NT2/D1 (cell line): ENCODE measurements at places on chromosomes 2 and 18.

- DNase-seq = no peak
Measured at GRCh38 chr2:197883354-197884032, 79.1 kb downstream of the PLCL1 start.

- DNase-seq = no peak
Measured at GRCh38 chr2:169796441-169796840, 2.2 kb upstream of the SSB start.

GRCh38 chr18:77069931-77070330, 62.7 kb downstream of the MBP start:
- no peak for DNase-seq

GRCh38 chr18:69954719-69955480, 7.2 kb upstream of the CD226 start:
- no peak for DNase-seq

GRCh38 chr2:34848691-34849090, 1249.6 kb upstream of the FAM98A start:
- no peak for DNase-seq

GRCh38 chr18:5238371-5238976, 41.4 kb upstream of the AKAIN1 start:
- no peak for DNase-seq

GRCh38 chr2:27078267-27079194, at the start of gene EMILIN1:
EMILIN1 (plus strand) TSS chr2:27078615; CDS start chr2:27079066, 451 bp downstream.
- no peak for DNase-seq

DNA sequence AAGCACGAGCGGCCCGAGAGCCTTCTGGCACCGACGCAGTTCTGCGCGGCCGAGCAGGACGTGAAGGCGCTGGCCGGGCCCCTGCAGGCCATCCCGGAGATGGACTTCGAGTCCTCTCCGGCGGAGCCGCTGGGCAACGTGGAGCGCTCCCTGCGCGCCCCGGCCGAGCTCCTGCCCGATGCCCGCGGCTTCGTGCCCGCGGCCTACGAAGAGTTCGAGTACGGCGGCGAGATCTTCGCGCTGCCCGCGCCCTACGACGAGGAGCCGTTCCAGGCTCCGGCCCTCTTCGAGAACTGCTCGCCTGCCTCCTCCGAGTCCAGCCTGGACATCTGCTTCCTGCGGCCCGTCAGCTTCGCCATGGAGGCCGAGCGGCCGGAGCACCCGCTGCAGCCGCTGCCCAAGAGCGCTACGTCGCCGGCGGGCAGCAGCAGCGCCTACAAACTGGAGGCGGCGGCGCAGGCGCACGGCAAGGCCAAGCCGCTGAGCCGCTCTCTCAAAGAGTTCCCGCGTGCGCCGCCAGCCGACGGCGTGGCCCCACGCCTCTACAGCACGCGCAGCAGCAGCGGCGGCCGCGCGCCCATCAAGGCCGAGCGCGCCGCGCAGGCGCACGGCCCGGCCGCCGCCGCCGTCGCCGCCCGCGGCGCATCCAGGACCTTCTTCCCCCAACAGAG, 70.4 kb downstream of the ARHGEF33 start:
- no peak for DNase-seq

DNA sequence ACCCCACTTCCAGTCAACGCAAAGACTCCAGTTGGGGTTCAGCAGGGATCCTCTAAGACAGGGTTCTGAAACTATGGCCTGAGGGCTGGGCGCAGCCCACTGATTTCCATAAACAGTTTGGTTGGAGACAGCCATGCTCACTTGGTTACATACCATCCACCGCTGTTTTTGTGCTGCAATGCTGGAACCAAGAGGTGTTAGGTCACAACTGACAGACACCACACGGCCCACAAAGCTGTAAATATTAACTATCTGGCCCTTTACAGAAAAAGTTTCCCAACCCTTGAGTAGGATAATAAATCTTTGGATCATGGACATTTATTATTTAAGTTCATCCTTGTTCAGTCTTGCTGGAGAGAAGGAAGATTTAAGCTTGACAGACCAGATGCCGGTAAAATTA, 8.4 kb upstream of the CD226 start:
- no peak for DNase-seq

DNA sequence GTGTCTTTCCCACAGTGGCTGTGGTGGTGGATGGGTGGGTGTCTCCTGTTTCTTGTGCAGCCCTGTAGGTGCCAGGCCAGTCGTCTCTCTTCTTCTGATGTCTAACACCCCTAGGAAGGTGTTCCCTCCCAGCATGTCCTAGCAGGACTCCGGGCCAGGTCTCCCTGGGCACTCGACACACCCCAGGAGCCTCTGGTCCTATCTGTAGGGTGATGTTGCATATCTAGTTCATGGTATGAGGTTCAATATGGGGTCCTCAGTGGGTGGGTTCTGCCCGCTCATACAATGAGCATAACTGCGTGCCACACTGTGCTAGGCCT, 14.4 kb downstream of the NGEF start:
- no peak for DNase-seq

DNA sequence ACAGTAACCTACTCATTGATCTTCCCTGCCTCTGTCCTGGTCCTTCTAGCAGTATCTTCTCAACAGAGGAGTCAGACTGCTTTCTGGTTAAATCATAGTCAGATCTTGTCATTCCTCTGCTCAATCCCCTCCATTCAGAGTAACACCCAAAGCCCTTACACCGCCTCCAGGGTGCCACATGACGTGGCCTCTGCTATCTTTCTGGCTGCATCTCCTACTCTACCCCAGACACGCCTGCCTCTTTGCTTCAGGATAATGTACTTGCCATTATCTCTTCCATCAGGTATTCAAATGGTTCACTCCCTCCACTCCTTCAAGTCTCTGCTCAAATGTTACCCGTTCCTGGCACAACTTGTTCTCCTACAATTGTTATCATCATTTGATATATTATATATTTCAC, 36.3 kb upstream of the ACVR2A start:
- DNase-seq = no peak

- no peak for DNase-seq
Measured at GRCh38 chr2:11697103-11697871, 27.3 kb upstream of the NTSR2 start.

DNA sequence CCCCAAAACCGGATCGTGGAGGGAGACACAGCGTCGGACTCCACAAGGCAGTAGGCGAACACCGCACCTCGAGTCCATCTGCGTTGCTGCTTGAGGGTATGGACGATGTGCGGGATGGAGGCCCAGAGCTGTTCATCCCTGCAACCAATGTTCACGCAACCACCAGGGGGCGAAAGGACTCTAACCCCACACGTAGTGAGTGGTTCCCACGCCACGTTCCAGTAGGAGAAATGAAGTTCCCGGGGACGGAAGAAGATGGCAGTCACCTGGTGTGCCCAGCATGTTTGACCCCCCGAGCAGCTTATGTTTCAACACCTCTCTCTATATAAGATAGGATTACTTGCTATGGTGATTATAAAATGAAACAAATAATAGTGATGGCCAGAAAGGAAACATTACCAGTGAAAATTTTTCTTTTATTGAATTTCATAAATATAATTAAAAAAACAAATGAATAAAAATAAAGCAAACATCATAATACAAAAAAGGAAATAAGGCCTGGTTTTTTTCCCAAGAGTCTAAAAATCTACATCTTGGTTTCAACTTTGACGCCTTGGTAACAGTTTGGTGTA, 184.3 kb downstream of the SH3BP4 start:
- peak; percentile 87 for DNase-seq

DNA sequence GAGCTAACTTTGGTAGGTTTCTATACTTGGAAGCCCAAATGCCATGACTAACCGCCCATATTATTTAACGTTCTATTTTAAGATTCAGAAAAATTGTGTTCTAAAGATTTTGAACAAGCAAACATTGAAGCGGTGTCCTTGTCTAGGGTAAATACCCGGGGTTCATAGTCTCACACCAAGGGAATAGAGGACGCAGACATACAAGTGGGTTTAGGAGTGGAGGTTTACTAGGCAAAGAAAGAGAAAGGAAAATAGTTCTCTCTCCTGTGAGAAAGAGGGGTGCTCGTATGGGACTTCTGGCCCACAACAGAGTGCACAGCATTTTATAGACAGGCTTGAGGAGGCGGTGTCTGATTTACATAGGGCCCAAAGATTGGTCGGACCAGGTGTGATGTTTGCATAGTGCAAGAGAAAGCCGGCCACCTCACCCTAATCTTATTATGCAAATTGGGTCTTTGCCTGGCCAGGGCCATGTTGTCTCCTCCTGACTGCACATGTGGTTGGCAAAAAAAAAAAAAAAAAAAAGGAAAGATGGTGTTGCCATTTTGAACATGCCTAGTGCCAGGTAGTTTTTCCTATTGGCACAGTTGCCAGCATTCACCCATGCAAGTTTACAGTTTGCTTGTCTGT, 1062.6 kb downstream of the LRP1B start:
- DNase-seq = no peak

DNA sequence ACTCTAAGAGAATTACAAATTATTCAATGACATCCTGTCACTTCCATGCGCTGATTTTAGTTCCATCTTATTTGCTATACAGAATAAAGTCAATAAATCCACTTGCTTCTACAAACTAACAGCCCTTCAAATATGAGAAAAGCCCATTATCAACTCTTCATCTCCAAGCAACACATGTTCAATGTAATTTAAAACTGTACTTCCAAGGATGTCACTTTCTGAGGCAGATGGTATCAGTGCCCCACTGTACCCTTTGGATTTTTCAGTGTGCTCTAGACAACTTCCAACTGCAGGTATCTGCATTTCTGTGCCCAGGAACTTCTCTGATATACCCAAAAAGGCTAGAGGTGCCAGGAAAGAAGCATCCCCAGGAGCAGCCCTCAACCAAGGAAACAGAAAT, 87.6 kb downstream of the SMAD2 start:
- no peak for DNase-seq

- DNase-seq = no peak
Measured at GRCh38 chr2:215161301-215161829, 22.9 kb upstream of the ABCA12 start.

GRCh38 chr18:9096007-9096371, 6.5 kb upstream of the NDUFV2 start:
- DNase-seq = no peak

DNA sequence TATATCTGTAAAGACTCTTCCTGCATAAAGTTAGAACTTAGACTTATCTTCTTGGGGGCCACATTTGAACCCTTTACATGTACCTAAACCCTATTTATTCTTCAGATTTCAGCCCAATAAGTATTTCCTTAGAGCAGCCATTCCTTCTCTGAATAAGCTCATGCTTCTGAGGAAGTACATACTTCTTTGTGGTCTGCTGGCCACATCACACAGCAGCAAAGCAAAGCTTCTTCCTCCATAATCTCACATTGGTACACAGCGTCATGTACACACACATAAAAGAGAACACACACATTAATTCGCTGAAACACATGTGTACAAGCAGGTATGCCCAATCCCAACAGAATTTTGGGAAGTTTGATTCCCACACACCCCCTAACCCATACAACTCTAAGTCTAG, 331.0 kb downstream of the CDH2 start:
- no peak for DNase-seq

DNA sequence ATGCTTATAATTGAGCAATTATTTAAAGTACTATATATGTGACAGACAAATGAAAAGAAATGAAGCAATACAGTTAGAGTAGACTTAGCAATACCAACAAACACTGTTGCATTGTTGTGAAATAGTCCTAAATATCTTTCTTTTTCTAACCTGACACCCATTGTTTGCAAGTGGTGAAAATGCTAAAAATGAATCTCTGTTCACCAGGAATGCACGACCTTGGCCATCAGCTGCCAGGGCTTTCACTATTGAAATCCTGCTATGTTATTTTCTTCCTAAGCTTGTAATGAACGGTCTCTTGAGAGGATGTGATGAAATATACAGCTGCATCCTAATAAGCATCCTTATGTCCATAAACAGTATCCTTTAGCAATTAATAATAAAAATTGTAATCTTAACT, 136.2 kb upstream of the MGAT5 start:
- DNase-seq = no peak

GRCh38 chr18:44712025-44712424, 31.3 kb downstream of the SETBP1 start:
- no peak for DNase-seq

- no peak for DNase-seq
Measured at GRCh38 chr2:191051177-191051576, 37.2 kb upstream of the STAT1 start.

DNA sequence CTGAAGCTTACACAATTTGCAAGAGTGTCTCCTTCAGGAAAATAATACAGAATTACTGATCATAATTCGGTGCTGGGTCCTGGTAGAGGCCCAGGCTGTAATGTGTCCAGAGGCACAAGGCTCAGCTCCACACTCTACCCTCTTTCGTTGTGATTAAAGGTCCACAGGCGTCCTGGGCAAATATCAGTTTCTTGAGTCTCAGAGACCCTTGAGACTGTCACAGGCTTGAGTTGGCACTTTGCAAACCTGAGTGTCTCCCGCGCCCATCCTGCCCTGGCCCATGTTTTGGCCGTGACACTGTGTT, 46.9 kb upstream of the SMAD7 start:
- no peak for DNase-seq

DNA sequence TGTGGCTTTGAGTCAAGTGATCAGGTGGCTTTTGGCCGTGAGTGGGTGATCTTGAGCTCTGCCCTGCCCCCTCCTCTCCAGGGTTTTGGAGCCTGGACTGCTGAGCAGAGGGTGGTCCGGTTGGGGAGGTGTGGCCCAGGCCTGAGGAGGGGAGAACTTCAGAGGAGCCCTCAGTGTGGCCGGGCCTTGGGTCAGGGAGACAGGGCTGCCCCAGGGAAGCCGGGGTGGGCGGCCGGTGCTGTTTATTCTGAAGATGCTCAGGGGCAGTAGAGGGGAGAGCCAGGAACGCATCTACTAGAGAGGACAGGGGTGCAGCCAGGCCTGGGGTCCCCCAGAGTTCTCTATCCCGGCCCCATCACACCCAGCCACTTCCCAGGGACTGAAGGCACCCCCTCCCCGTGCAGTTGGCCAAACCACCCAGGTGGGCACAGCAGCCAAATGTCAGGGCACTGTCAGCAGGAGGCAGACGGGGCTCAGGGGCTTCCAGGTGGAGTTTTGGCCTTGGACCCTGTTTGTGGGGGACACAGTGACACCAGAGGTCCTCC, 963 bp downstream of the ERFE start:
- DNase-seq = no peak

GRCh38 chr2:200850512-200851256, 13.8 kb downstream of the CLK1 start:
- DNase-seq = no peak

DNA sequence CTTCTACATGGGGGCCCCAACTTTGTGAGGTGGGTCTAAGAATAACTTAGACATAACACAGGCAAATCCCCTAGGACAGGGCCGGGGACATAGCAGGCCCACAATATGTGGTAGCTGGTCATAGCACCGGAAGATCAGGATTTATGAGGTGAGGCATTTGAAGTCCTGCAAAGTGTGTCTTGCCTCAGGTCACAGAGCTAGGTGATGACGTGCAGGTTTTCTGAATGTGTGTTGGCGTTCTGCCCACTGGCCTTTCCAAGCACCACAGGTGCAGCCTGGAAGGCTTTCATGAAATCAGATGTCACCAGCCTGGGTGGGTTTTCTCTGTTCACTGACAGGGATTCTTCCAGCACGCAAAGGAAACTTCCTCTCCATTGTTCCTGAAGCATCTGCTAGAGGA, 119.1 kb downstream of the LRATD1 start:
- DNase-seq = no peak
